ENCODE measurements at places on chromosomes 3 and 15.

- no peak for DNase-seq
Measured at GRCh38 chr15:65466901-65467300, 44.2 kb upstream of the IGDCC4 start.

GRCh38 chr3:37521429-37521828 is 340.3 kb upstream of the CTDSPL start:
- DNase-seq: no peak

DNA sequence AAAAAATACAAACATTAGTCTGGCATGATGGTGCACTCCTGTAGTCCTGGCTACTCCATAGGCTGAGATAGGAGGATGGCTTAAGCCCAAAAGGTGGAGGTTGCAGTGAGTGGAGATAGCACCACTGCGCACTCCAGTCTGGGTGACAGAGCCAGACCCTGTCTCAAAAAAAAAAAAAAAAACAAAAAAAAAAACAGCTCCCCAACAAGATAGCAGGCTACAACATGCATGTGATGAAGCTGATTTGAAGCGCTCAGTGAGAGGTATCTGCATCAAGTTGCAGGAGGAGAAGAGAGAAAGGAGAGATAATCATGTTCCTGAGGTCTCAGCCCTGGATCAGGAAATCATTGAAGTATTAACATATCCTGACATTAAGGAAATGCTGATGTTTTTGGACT is 608 bp upstream of the PPCDC start:
- DNase-seq: no peak

- DNase-seq: no peak
Measured at GRCh38 chr3:193813501-193813830, 220.5 kb downstream of the OPA1 start.

GRCh38 chr3:105997466-105997799 is 128.6 kb upstream of the CBLB start:
- DNase-seq: no peak

DNA sequence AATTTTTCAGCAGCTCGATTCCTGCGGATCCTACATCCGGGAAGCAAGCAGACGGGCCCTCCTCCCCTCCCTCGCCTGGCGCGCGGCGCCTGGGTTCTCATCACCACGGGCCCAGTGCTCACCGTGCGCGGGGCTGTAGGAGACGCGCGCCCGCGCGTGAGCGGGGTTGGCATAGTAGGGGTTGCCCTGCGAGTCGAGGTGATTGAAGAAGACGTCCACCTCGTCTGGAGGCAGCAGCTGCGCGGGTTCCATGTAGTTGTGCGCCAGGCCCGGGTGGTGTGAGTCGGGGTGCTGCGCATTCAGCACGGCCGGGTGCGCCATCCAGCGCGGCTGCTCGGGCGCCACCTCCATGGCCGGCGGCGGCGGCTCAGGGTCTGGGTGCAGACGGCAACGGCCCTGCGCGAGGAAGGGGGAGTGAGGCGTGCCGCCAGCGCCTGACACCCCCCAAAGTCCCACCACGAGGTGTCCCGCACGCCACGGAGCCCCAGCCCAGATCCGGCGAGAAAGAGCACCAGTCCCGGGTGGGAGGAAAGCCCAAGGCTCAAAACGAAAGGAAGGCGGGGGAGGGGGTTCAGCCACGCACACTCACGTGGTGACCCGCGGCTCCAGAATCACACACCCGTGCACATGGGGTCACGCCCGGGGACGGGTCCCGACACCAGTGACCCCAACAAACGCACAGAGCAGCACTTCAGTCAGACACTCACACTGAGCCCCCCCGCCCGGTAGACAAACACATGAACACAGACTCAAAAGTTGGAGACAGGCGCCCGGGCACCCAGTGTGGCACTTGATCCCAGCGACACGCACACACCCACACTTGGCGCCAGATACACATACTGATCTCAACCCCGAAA is 6.1 kb downstream of the GATA2 start:
- DNase-seq: no peak

DNA sequence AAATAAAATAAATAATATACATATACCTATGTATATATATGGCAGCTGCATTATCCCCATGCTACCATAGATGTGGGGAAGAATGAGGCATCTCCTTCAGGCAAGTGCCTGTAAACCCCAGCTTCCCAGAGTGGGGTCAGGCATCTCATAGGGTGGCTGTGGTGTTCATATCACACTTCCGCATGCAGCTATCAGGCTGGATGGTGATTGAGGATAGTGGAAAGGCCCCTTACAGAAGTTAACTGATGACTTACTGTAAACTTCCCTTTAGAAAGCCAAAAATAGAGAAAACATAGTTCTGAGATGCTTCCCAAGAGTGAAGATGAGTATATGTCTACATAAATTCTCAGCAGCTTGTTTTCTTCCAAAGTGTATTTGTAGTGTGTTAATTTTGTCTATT is 3.5 kb upstream of the PP2D1 start:
- DNase-seq: no peak

DNA sequence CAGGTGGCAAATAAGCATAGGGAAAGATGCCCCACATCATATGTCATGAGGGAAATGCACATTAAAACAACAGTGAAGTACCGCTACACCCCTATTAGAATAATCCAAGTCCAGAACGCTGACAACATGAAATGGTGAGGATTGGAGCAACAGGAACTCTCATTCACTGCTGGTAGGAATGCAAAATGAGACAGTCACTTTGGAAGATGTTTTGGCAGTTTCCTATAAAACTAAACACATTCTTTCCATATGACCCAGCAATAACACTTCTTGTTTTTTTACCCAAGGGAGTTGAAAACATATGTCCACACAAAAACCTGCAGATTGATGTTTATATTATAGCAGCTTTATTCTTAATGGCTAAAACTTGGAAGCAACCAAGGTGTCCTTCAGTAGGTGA is 116.4 kb upstream of the TOPAZ1 start:
- no peak for DNase-seq

DNA sequence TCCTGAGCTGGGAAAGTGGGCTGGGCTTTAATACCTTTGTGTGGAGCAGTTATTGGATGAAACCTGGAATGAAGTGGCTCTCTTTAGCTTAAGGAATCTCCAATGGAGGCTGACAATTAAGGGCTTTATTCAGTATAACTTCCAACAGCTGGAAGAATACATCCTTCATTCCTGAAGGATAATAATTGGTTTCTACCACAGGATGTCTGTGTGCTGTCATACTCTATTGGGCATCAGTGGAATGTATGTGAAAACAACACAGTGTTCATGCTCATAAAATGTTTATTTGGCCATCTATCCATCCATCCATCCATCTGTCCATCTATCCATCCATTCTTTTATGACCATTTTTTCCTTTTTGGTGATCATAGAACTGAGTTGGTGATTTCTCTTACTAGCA is 220.7 kb upstream of the GAP43 start:
- DNase-seq: no peak

DNA sequence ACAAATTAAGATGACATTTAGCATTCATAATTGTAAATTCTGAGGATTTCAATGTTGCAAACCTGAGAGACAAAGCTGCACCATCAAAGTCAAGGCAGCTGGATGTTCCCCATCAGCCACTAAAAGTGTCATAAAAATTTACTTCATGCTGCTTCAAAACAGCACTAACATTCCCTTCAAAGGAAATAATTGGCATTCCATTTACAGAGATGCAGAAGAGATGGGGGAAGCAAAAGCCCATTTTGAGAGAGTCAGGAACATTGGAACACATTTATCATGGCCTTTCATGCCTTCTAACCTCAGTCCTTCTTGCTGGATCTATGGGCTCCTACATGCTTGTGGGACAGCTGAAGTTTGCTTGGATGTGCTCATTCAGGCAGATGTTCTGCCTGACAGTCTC is 6.4 kb upstream of the TMEM158 start:
- no peak for DNase-seq

- DNase-seq: no peak
Measured at GRCh38 chr3:108722724-108723123, 34.5 kb downstream of the RETNLB start.

DNA sequence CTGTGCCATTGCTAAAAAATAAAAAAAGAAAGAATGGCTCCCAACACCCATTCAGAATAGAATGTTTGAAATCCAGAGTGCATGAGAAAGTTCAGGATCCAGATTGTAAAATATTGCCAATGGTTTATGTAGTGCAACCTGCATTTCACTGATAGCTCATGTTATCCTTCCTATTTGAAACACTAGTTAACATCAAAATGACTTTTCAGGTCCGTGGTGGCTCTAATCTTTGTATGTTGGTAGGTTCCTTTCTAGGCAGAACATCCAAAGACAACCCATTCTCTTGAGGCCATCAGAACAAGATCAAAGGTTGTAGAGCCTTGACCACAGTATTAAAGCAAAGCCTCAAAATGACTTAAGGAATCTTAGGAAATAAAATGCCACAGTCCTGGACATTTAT is 51.0 kb downstream of the PLCL2 start:
- DNase-seq: no peak

GRCh38 chr15:40471808-40472150 is 995 bp downstream of the CHST14 start:
- DNase-seq: no peak

DNA sequence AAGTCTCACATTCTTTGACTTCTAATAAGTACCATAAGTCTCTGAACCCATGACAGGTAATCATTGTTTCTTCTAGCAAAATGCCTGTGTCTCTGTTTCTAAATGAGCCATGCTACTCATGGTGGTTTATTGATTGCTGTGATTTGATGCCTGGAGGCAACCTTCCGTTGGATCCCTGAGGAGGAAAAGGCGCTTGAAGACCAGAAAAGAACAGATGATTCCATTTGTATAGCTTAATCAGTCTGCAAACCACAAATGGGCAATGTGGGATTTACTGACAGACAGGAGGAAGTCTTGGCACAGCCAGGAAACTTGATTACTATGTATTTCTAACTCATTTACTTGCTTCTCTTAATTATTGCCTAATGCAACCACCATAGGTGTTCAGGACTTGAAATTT is 103.1 kb upstream of the MRPL3 start:
- DNase-seq: no peak

DNA sequence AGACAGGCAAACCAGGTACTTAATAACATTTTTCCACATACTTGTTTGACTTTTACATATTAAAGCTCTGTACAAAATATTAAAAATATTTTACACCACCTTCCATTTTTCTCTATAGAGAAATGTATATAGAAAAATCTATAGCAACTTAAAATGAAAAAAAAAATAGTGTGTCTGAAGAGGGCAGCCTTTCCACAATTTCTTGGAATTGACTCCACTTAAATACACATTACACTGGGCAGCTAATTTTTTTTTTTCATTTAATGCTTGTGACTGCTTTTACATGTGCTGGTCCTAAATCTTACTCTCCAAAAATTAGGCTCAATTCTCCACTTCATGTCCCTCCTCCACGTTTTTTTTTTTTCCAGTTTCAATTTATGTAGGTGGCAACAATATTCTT is 427.0 kb upstream of the RBMS3 start:
- no peak for DNase-seq

DNA sequence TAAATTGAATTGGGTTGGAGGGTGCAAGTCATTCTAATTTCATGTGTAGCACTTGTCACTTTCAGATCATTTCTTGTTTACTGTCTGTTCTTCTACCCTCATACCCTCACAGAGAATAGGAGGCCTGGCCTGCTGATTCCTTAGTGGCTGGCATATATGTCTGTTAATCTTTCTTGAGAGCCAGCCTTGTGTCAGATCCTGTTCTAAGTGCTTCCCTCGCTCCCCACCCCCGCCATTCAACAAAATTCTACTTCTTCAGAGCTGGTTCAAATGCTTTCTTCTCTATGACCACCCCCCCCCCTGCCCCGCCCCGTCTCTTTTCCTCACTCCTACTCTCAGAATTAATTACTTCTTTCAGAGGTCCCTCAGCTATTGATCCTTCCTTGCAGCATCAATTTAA is 1.5 kb upstream of the U2SURP start:
- DNase-seq: no peak

- no peak for DNase-seq
Measured at GRCh38 chr3:170419557-170420087, 954 bp downstream of the CLDN11 start.

- no peak for DNase-seq
Measured at GRCh38 chr15:61682891-61683735, 377.1 kb downstream of the VPS13C start.

- DNase-seq: no peak
Measured at GRCh38 chr15:48414015-48414414, 82.8 kb downstream of the DUT start.

- no peak for DNase-seq
Measured at GRCh38 chr15:100187677-100188076, 154.1 kb downstream of the ADAMTS17 start.

DNA sequence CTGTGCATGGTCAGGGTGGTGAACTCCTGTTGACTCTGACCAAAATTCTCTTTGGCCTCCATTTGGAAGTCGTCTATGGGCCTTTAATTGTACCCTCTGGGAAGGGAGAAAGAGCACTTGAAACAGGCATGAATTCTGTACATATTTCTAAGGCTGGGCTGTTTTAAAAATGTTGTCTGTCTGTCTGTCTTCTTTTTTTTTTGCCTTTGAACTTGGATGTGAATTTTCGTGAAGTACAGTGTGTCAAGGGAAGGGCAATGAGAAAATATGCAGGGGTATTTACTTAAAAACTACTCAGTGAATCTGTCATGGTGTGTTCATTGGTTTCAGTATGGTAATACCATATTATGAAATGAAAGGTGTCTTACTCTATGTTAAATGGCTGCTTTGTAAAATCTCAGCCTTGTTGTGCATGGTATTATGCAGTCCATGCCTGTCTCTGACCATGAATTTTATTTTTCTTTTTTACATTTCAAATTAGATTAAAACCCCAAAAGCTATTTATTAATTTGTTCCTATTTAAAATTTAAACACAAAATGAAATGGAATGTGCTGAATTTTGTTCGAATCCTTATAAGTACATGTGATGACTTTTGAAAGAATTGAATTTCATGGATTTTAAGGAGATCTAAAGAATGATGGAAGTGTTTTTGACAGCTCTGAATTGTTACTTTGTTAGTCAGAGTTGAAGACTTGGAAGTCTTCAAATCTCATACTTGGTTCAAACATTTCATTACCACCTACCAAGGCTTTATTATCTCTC is 51.1 kb downstream of the RARB start:
- no peak for DNase-seq

GRCh38 chr3:30258426-30259392 is 347.7 kb upstream of the TGFBR2 start:
- DNase-seq: no peak
